Activated naive CD4-positive, alpha-beta T cell treated with anti-CD3 and anti-CD28 coated beads, Interleukin-2, amount 50 U/mL, for 72 hours (primary cell): ENCODE measurements at places on chromosomes 5 and 9. TPM values are rescaled to one million over a fixed set of nuclear protein-coding genes. Genes with fewer than 3 reads are reported as not detected.

Gene SHB
- 0.34 TPM for total RNA-seq

Gene ADAMTSL2
- total RNA-seq: 0.11 TPM

Gene SLC1A3
- 0.49 TPM for total RNA-seq

Gene EQTN
- total RNA-seq: not detected

Gene VPS13A
- 42.3 TPM for total RNA-seq

Gene TTC16
- total RNA-seq: 0.62 TPM

Gene BNC2
- not detected for total RNA-seq

Gene DDX4
- total RNA-seq: not detected

Gene ZFAND5
- total RNA-seq: 80.3 TPM

Gene IL4
- not detected for total RNA-seq

Gene SLC6A7
- not detected for total RNA-seq

Gene AFAP1L1
- total RNA-seq: 0.07 TPM

Gene SPINK7
- not detected for total RNA-seq

Gene CDX1
- not detected for total RNA-seq

Gene GMCL2
- total RNA-seq: not detected

Gene MSX2
- not detected for total RNA-seq

Gene SPINK13
- not detected for total RNA-seq

Gene PCDHGB3
- 0.14 TPM for total RNA-seq

Gene CORO2A
- total RNA-seq: 6.8 TPM

Gene WNK2
- total RNA-seq: 2.6 TPM

Gene SOX30
- 0.14 TPM for total RNA-seq

Gene MCIDAS
- total RNA-seq: not detected

Gene BTNL3
- not detected for total RNA-seq

Gene RANBP3L
- not detected for total RNA-seq

Gene PDE4D
- total RNA-seq: 86.7 TPM

Gene FAM221B
- not detected for total RNA-seq

Gene FAM114A2
- total RNA-seq: 23.2 TPM

Gene TSLP
- 0.60 TPM for total RNA-seq

Gene FGF10
- total RNA-seq: not detected

Gene SH2D3C
- 39.5 TPM for total RNA-seq

Gene SLC46A2
- not detected for total RNA-seq

Gene PRDM9
- not detected for total RNA-seq

Gene AK8
- not detected for total RNA-seq

Gene CNTNAP3
- not detected for total RNA-seq

Gene MARCOL
- not detected for total RNA-seq

Gene NR5A1
- total RNA-seq: not detected

Gene PPP3R2
- total RNA-seq: not detected

Gene PTGR1
- 0.59 TPM for total RNA-seq

Gene GIN1
- total RNA-seq: 11.1 TPM

Gene DEPDC1B
- total RNA-seq: 40.8 TPM

Gene C9orf50
- total RNA-seq: 0.41 TPM

Gene ADAMTSL1
- total RNA-seq: not detected

Gene ECPAS
- 95.7 TPM for total RNA-seq

Gene ITGA2
- 0.77 TPM for total RNA-seq
